Mammary epithelial cell (primary cell): ENCODE measurements at places on chromosomes 6 and 20. TPM values are rescaled to one million over a fixed set of nuclear protein-coding genes. Genes with fewer than 3 reads are reported as not detected.

Gene PREX1
- 0.06 TPM for polyA plus RNA-seq

GRCh38 chr6:170068496-170068895 lies 222.4 kb downstream of the DLL1 start:
- DNase-seq = no peak

GRCh38 chr6:7185561-7185960 lies 77.8 kb downstream of the RREB1 start:
- DNase-seq = no peak

Gene BTBD9
- 3.6 TPM for polyA plus RNA-seq

DNA sequence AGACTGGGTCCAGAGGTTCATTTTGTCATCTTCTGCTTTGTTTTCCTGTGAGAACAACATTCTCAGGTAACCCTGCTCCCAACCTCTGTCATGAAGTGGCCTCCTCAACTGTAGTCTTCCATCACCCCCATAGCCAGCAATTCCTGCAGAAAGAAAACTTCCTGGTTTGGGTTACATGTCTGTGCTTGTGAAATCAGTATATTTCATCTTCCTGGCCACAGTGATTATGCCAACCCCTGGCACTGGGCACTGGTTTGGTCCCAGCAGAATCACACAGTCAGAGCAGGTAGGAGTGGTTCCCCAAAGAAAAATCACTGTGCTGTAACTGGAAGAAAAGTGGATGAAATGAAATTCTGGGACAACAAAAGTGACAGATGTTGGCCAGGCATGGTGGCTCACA lies 52.5 kb downstream of the CRYBG1 start:
- no peak for DNase-seq

Gene ERVFRD-1
- polyA plus RNA-seq = not detected

Gene RNF5
- polyA plus RNA-seq = 65.3 TPM

- no peak for DNase-seq
These were observed 13.3 kb upstream of the PLCB1 start for GRCh38 chr20:8118760-8119159.

Gene TSPO2
- polyA plus RNA-seq = not detected

Gene PDE10A
- polyA plus RNA-seq = not detected

- DNase-seq = no peak
These were observed 37.7 kb upstream of the SASH1 start for GRCh38 chr6:148304976-148305375.

DNA sequence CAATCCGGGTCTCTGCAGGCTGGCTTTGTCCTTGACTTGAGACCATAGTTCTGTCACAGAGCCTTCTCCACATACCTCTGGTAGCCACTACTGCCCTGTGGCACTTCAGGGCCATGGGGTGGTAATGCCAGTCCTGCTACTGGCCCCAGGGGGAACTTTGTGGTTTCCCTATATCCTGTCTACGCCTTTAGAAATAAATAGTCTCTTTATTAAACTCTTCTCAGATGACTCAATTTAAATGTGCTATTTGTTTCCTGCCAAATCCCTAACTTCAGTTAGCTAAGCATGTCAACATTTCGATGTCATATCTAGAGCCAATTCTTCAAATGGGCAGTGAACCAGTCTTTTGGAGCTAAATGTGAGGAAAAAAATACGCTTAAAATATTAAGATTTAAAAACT lies 60.1 kb downstream of the SEL1L2 start:
- DNase-seq = peak; percentile 71

GRCh38 chr6:41586252-41587007 lies 40.2 kb downstream of the FOXP4 start:
- DNase-seq = no peak

DNA sequence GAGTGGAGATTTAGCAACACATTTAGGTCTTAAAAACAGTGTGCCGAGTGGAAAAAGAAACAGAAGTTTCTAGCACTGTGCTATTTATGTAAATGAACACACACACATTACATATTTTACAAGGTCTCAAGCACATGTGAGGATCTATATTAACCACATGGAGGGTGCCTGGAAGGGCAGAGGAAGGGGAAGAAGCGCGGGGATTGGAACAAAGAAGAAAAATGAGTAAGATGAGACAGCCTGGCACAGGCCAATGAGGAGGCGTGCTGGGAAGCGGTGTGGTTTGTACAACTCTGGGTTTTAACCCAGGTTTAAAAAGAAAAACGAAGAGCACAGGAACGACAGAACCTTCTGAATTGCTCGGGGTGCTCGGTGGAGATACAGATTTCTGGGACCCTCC lies 5.7 kb downstream of the KCNG1 start:
- no peak for DNase-seq

DNA sequence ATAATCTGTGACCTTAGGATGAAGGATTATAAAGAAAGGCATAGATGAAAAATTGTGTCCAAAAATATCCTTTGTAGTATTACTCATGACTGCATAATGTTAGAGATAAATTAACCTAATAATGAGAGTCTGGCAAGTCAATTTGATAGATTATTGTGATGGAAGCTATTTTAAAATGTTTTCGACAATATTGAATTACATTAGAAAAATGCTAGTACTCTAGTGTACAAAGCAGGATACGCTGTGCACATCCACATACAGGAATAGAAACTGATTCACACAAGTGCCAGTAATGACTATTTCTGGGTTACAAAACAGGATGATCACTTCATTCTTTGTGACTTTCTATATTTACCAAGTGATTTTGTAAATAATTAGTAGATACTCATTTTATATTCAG lies 3.3 kb downstream of the SLC17A2 start:
- DNase-seq = no peak

DNA sequence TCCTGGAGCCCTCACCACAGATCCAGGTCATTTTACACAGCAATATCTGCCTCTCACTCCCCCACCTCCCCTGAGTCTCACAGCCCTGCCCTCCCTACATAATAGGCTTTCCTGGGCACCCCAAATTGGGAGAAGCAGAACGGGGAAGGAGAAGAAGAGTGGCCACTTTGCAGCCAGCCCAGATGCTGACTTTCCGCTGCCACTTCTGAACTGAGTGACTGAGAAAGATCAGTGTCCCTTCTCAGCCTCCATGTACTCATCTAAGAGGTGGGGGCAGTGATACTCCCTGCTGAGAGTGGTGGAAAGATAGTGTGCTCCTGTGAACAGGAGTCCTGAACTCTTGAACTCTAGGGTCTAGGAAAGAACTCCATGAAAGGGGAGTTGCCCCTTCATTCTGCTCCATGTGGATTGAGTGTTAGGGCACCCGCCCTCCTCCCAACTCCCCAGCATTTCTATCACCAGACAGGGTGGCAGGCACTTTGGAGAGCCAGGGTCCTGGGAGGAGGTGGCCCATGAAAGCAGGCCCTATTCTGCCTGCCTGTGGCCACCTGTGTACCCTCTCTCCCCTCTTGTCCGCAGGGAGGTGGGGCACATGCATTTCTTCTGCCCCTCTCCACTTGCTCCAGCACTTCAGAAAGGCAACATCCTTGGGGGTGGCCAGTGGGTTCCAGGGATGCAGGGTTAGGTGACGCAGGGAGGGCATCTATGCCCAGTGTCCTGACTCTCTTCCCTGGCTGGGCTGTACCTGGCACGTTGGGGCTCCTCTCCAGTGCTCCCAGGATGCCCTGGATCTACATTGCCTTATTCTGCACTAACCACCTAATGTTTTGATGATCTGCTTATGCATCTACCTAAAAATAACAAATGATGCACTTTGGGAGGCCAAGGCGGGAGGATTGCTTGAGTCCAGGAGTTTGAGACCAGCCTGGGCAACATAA lies 38.3 kb upstream of the MRPS18A start:
- no peak for DNase-seq

GRCh38 chr6:8177721-8178120 lies 75.4 kb upstream of the EEF1E1 start:
- DNase-seq = peak; percentile 25

DNA sequence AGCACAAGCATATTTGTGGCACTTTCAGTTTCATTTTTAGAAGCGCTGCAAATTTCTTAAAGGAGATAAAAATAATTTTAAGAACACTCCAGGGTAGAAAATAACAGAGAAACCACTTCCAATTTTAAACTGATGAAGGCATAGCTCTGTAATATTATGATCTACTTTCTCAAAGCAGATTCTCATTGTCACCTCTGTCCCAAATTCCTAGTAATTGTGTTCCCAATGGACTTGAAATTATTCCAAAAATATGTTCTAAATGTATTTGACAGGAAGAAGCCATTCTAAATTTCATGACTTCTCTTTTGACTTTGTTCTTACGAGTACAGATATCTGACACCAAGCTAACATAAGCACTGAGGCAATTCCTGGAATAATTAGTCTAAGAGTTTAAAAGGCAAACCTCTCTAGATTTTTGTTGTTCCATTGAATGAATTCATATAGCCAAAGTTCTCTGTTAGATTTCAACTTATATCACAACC lies 140.2 kb upstream of the CARMIL1 start:
- no peak for DNase-seq

Gene SIRPB2
- polyA plus RNA-seq = 2.4 TPM

GRCh38 chr6:35710241-35710847 lies 21.6 kb upstream of the FKBP5 start:
- peak; percentile 84 for DNase-seq

DNA sequence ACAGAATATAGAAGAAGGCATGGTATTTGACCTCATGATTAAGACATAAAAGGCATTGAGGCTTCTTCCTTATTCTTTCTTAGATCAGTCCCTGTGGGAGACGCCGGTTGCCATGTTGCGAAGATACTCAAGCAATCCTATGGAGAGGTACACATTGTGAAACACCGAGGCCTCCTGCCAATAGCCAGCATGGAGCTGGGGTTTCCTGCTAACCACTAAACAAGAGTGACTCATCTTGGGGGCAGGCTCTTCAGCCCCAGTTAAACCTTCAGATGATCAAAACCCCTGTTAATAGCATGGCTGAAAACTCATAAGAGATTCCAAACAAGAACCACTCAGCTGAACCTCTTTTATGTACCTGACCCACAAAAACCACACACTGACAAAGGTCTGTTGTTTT lies 478.8 kb downstream of the CD83 start:
- DNase-seq = peak; percentile 93

Gene BANF2
- not detected for polyA plus RNA-seq

DNA sequence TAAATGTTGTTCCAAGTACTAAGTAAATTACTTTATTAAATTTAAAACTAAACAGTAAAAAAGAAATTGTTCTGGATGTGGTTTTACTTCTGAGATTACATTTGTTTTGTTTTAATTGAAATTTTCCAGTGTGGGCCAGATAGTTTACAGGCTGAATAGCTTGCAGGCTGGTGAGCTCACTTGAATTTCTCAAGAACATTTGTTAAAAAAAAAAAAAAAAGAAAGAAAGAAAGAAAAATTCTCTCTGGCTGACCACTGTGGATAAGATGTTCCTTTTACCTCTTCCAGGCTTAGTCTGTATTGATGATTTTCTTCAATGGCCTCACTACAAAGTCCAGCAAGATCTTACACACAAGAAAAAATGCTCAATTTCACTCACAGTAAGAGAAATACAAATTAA lies 85.4 kb downstream of the PLCG1 start:
- DNase-seq = no peak

Gene MCHR2
- polyA plus RNA-seq = not detected

- no peak for DNase-seq
These were observed 140.4 kb downstream of the NCOA3 start for GRCh38 chr20:47642118-47642517.

DNA sequence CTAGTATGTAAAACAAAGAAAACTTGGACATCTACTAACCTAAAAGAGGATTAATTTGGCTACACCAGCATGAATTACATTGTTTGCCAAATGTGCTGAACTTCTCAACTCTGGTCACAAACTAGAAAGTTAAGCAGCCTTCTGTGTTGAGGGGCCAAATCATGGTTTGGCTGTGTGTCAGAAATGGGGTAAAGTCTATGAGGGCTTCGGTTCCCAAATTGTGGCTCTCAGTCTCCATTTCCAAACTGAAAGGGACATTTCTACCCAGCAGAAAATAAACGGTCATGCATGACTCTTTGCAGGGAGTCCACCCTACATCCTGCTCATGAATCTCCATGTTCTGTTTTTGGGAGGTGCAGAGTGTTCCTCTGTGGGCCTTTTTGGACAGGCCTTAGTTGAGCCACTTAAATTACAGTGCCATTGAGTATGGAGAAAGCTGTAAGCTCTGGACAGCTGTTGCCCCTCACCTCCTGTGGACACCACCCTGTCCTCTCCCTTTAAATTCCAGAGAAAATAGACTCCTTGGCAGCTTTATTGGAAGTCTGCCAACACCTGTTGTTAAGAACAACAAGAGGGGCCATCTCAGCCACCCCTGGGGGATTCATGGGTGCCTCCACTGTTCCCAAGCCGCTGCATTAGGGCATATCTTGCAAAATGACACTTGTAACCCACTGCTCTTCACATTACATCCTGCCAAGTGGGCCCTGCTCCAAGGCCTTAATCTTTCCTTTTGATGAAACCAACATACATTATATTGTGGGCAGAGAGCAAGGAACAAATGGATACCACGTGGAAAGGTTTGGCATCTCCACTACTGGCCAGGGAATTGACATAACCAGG lies 27.5 kb upstream of the SNRPC start:
- DNase-seq = no peak

DNA sequence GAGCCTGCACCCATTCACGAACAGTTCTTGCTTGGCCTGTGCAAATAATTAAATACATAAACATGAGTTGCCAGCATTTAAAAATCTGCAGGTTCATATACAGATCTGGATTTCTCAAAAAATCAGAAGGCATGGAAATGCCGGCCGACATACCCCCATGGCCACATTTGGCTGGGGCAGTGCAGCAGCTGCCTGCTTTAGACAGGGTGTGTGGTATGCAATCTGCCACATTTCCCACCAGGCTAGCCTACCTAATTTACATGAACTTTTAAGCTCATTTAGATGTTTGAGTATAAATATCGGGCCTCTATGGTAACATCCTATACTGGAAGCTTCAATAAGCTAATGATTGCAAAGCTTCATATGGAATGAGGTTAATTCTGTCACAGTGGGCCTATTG lies 31.5 kb downstream of the PLCB1 start:
- DNase-seq = no peak

DNA sequence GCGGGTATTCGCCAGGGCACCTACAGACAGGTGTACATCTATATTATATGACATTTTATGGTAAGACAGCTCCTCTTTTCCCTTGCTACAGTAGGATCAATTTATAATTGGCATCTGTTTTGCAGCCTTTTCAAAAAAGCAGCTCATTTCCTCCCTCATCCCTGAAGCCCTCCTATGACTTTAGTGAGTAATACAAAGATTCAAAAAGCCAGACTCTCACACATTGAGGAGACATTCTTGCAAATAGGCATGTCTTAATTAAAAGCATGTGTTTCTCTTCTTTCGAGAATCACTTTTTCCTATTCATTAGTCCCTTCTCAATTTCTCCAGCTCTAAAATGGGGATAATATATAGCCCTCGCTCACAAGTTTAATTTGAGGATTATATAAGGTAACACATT lies 283.4 kb downstream of the TBC1D7 start:
- DNase-seq = no peak

Gene PGC
- polyA plus RNA-seq = not detected

- no peak for DNase-seq
These were observed 58.0 kb upstream of the SALL4 start for GRCh38 chr20:51860111-51860882.

- DNase-seq = no peak
These were observed 30.9 kb downstream of the FAXC start for GRCh38 chr6:99318566-99318965.

Gene GGTLC1
- not detected for polyA plus RNA-seq

Gene AVP
- not detected for polyA plus RNA-seq

Gene SMLR1
- not detected for polyA plus RNA-seq

Gene CCR6
- not detected for polyA plus RNA-seq

GRCh38 chr6:37283671-37284151 lies 25.8 kb upstream of the TMEM217 start:
- DNase-seq = no peak

GRCh38 chr6:5128351-5128750 lies 43.2 kb downstream of the PPP1R3G start:
- no peak for DNase-seq

GRCh38 chr20:24357931-24358330 lies 111.5 kb upstream of the SYNDIG1 start:
- DNase-seq = no peak
